ENCODE measurements at places on chromosomes 16 and 17. TPM values are rescaled to one million over a fixed set of nuclear protein-coding genes. Genes with fewer than 3 reads are reported as not detected.

SMTNL2 gene
- total RNA-seq = 5.7 TPM

METTL22 gene
- 20.2 TPM for total RNA-seq

RND2 gene
- total RNA-seq = 0.88 TPM

SLC13A2 gene
- total RNA-seq = not detected

C16orf89 gene
- total RNA-seq = 13.1 TPM

DPEP3 gene
- 0.14 TPM for total RNA-seq

KRTAP4-6 gene
- total RNA-seq = not detected

SYNGR3 gene
- total RNA-seq = not detected

GPR139 gene
- total RNA-seq = not detected

ASGR2 gene
- not detected for total RNA-seq

KRT9 gene
- not detected for total RNA-seq

GOSR2 gene
- total RNA-seq = 83.5 TPM

VPS25 gene
- 36.8 TPM for total RNA-seq

TMEM94 gene
- 4.9 TPM for total RNA-seq

MPO gene
- 21.7 TPM for total RNA-seq

All from uterus (tissue), 4 donors.